ENCODE measurements at places on chromosomes 5 and 9. TPM values are rescaled to one million over a fixed set of nuclear protein-coding genes. Genes with fewer than 3 reads are reported as not detected.

DNA sequence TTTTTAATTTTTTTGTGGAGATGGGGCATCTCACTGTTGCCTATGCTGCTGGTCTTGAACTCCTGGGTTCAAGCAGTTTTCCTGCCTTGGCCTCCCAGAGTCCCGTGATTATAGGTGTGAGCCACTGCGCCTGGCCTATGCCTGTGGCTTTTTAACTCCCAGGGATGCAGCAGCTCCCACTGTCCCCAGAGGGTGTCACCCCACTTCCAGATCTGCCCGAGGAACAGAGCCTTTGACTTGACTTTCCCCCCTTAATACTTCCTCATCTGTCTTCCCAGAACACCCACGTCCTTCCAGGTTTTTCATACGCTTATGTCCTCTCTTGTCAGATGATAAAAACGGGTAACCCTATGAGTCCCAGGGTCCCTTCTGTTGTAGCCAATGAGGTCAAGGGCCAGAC lies 7.6 kb upstream of the PRRC2B start:
- no peak for DNase-seq

AQP3 gene
- not detected for total RNA-seq

DNA sequence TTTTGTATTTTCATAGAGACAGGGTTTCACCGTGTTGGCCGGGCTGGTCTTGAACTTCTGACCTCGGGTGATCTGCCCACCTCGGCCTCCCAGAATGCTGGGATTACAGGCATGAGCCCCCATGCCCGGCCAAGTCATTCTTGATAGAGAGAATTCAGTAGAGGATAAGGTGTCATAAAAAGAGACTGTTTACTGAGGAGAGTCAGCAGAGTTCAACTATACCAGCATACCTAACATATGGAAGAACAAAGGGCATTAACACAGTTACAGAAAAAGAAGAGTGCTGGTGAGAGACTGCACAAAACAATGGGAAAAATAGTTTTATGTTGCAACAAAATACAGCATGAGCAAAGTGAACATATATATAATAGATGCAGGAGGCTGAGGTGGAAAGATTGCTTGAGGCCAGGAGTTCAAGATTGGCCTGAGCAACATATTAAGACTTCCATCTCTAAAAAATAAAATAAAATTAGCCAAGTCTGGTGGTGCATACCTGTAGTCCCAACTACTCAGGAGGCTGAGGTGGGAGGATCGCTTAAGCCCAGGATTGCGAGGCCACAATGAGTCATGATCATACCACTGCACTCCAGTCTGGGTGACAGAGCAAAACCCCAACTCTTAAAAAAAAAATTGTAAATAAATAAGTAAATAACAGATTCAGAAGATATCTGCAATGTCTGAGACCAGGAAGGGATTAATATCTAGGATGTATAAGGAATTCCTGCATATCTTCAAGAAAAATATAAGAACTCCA lies 19.5 kb downstream of the B4GALT1 start:
- DNase-seq = no peak

NREP gene
- 685 TPM for total RNA-seq
